CD8-positive, alpha-beta T cell (primary cell): ENCODE measurements at places on chromosomes 16 and 17.

- no peak for DNase-seq
Measured at GRCh38 chr17:9666461-9667050, 21.2 kb downstream of the USP43 start.

DNA sequence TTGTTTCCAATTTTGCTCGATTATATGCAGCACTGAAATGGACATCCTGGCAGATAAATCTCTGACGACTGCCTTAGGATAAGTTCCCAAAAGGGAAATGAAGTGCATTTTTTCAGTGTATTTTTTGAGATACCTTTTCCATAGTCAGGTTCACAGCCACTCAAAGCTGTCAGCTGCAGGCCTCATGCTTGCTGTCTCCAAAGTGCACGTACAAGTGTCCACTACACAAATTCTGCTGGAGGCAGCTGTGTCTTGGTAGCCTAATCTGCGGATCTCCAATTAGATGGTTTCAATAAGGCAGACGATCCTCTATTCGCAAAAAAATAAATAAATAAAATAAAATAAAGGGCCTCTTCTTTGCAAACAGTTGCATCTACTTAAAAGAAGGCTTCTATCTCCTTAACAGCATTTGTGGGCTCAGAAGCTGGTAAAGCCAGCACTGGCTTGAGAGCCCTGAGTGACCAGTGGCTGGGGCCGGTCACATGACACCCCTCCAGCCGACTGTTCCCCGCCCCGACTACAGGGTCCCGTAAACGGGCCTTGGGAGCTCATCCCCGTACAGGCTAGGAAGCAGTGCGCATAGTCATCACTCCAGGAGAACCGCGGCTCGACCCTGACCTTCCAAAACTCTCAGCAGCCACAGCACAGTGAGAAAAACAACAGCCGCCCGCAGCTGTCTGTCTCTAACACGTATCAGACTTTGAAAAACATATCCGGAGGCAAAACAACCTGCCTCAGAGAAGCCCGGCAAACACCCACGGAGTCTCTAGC, 18.8 kb downstream of the RPH3AL start:
- no peak for DNase-seq

- no peak for DNase-seq
Measured at GRCh38 chr17:9237661-9238301, 216.5 kb downstream of the NTN1 start.

GRCh38 chr16:55494994-55495421, 13.9 kb upstream of the LPCAT2 start:
- no peak for DNase-seq

- DNase-seq = no peak
Measured at GRCh38 chr16:69607674-69608073, 41.9 kb downstream of the NFAT5 start.

DNA sequence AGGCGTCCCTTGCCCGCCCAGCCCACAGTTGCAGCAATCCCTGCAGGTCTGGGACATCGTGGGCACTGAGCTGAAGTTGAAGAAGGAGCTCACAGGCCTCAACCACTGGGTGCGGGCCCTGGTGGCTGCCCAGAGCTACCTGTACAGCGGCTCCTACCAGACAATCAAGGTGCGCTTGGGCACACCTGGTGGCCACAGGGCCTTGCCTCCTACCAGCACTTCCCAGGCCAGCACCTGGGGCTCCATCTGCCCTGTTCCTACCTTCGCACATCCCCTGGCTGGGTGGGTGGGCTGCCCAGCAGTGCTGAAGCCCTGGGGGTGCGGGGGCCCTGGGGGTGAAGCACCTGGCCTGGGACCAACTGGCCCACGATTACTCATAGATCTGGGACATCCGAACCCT, 19.9 kb downstream of the TRAF7 start:
- DNase-seq = no peak

GRCh38 chr17:59105852-59106462, 723 bp downstream of the TRIM37 start:
- peak; percentile 60 for DNase-seq

DNA sequence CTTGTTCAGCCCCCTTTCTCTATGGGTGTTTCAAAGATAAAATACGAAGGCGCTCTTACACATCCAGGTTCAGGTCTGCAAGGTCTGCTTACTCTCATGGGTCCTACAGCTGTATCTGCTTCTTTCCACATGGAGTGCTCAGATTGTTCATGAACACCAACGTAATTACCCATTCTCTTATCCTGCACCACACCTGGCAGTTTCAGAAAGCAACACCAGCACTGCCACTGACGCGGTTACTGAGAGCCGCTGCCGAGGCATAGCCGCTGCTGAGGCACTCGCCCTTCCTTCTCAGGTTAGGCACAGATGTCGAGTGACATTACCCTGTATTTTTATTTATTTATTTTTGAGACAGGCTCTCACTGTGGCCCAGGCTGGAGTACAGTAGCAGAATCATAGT, 147.1 kb downstream of the RPTOR start:
- no peak for DNase-seq

DNA sequence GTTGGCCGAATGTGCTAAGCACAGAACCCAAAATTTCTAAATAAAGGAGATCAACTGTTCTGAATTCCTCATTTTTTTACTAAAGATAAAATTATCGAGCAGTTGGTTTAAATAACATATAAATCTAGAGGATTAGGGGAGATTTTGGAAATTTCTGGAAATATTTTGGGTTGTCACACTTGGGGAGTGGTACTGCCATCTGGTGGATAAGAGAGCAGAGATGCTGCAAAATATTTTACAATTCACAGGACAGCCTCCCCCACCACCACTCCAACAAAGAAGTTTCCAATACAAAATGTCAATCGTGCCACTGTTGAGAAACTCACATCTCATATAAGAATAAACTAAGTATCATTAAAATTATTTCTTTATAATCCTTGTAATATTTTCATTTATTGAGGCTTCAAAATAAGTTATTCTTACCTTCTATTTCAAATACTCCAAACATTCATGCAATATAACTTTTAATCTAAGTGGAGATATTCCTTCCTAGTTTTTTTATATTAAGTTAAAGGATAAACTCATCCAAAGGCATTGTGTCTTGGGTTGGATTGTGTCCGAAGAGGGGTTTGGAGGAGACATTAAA, 17.0 kb upstream of the ABCA8 start:
- no peak for DNase-seq

- DNase-seq = no peak
Measured at GRCh38 chr17:81607431-81607830, 29.5 kb downstream of the NPLOC4 start.

GRCh38 chr16:84821728-84822689, 2.2 kb downstream of the CRISPLD2 start:
- no peak for DNase-seq

DNA sequence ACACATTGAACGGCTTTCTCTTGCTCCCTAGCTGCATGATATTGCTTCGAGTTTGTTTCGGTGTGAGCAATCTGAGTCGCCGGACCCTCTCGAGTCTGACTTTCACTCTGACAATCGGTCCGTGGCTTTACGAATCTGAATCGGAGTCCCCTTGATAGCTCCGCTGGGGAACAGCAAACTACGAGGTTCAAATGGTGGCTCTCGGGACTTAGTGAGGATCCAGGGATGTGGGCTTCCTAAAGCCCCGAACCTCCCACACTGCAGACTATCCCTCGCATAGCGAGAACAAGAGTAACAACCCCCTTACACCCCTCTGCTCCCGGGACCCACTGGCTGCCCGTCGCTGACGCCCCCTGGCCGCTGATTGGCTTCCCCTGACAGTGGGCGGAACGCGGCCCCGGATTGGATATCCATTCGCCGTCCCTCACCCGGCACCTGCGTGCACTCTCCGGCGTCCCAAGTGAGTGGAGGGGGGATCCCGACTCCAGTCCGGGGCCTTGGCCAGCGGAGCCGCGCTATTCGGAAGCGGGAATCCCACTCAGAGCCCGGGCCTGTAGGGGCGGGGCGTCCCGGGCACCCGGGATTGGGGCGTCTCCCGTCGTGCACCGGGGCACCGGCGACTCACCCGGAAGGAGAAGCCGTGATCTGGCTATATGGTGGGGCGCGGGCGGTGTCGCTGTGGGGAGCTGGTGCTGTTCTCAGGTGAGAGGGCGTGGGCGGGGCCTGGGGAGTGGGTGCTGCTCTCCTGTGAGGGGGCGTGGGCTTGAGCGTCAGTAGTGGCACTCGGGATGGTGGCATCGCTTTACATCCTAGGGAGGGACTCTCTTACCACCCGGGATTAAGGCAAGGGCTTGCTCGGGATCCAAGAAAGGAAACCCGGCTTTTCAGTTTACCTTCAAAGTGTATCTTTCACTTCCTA, at the start of gene SNX11:
Gene SNX11, plus strand, starts transcription at position 630 of the 919 bp plus-strand sequence. CDS start 4,278 bp downstream, outside the sequence.
- DNase-seq = peak; percentile 94

GRCh38 chr17:74485841-74486240, 19.4 kb downstream of the CD300A start:
- no peak for DNase-seq

DNA sequence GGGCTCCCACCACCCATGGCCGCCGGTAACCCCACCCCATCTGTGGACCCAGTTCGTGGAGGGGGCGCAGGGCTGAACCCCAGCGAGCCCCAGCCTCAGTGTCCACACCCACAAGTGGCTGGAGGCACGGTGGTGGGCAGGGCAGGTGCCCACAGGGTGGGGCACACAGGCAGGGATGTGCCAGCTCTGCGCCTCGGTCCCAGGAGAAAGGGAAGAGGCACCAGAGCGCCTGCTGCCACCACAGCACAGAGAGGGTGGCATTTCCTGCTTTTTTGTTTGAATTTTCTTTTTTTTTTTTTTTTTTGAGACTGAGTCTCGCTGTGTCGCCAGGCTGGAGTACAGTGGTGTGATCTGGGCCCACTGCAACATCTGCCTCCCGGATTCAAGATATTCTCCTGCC, 19.0 kb downstream of the ZFPM1 start:
- peak; percentile 57 for DNase-seq

- no peak for DNase-seq
Measured at GRCh38 chr17:48600244-48601098, 4.3 kb downstream of the HOXB6 start.

DNA sequence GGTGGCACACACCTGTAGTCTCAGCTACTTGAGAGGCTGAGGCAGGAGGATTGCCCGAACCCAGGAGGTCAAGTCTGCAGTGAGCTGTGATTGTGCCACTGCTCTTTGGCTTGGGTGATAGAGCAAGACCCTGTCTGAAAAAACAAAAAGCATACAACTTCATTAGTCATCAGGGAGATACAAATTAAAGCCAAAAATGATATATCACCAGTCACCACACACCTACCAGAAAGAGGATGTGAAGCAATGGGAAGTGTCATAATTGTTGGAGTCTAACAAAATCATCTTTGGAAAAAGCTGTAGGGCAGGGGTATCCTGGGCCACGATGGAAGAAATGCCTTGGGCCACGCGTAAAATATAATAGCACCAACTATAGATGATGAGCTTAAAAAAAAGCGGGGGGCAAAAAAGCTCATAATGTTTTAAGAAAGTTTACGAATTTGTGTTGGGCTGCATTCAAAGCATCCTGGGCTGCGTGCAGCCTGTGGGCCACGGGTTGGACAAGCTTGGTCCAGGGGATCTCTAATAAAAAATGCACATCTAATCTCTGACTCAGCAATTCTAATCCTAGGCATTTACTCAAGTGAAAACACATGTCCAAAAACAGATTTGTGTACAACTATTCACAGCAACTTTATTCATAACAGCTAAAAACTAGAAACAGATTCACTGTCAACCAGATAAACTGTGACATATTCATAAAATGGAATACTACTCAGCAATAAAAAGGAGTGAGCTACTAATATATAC, 65.9 kb downstream of the HIC1 start:
- no peak for DNase-seq

GRCh38 chr17:33983824-33984574, 271.1 kb upstream of the CCL2 start:
- no peak for DNase-seq

DNA sequence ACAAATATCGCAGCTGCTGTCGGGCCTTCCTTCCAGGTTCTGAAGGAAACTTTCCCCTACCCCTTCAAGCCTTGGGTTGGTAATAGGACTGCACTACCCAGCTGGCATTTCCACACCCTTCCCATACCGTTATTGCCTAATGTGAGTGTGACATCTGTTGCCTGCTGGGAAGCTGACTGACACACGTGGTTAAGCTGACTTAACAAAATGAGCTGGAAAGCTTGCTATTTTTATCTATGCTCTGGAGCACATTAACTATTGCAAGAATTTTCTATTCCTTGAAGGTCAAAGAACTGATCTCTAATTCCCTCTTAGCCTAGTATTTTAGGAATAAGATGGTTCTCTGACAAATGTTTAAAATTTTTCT, 79.5 kb downstream of the PMP22 start:
- no peak for DNase-seq

GRCh38 chr16:23232806-23233205, 50.3 kb downstream of the SCNN1G start:
- no peak for DNase-seq

DNA sequence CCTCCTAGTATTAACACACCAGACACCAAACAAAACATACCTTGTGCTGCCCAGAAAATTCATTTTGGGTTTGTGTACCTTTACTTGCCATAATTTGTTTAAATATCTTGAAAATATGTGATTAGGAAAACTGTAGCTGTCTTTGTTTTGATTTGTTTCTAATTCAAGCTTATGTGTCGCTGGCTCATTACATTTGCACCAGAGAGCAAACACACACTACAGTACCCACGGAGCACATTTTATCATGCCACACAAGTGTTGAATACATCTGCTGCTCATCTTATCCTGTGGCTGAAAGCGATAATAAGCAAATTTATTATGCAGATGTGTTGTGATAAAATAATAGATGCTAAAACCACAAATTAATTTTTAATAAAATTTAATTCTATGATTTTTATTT, 63.1 kb downstream of the SPAG9 start:
- no peak for DNase-seq

DNA sequence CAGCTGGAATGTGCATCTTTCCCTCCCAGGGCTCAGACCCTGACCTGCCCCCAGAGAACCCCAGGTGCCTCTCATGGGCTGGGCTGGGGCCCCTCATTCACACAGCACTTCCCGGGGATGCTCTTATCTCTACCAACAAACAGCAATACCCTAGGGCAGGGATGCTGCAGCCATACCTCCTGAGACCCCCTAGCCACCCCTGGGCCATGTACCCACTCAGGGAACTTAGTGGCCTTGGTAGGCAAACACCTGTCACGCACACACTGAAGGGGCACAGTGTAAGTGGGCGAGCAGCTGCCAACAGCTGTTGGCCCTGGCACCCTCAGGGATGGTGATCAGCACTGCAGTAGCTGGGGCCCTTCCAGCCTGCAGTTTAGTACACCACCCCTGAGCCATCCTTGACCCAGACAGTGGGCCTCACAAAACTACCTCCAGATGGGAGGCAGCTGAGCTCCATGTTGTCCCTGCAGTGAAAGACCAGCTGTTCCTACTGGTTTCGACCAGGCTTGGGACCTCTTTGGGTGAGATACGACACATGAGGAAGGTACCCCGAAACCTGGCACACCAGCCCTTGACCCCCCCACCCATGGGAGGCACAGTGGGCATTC, 1723.6 kb downstream of the TP53TG3F start:
- DNase-seq = no peak

- DNase-seq = no peak
Measured at GRCh38 chr16:21084631-21085225, 65.9 kb downstream of the DNAH3 start.

DNA sequence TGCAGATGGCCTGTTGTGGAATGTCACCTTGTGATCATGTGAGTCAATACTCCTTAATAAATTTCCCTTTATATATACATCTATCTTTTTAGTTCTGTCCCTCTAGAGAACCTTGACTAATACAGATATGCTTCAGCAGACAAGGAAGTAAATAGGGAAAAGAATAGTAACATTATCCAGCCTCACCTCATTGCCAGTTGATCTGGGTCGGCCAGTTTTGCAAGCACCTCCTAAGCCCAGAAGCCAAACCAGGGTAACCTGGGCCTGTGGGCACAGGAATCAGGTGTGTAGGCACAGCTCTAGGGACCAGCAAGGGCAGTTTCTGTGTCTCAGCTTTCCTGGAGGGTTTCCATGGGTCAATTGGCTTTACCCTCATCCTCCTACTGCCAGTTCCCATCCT, 11.9 kb upstream of the CCL17 start:
- no peak for DNase-seq
